ENCODE measurements at places on chromosomes 5 and 9.

DNA sequence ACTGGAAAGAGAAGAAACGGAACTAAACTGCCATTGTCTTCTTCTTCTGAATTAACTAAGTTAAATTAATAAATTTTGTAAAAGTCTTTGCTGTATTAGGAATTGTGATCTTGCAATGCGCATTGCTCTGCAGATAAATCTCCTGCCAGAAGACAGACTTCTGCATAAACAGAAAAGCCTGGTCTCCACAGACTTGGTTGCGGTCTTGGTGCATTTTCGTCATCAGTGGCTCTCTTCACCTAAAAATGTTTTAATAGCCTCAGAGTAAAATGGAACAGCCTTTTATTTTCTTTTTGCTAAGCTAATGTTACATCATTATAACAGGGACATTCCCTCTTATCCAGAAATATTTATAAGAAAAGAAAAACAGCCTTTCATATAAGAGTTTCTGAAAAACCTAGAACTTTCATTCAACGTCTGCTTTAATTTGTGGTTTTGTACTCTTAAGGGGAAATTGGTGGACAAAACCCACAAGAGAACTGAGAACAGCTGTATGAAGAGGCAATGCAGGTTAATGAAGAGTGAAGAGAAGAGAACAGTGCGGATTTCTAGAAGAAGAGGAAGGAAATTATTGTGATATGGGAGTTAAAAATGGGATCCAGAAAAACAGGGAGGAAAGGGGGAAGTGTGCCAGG lies 10.1 kb downstream of the IFNA5 start:
- DNase-seq, result no peak

GRCh38 chr5:65290677-65291076 lies 191.0 kb downstream of the ADAMTS6 start:
- peak; percentile 18 for DNase-seq

DNA sequence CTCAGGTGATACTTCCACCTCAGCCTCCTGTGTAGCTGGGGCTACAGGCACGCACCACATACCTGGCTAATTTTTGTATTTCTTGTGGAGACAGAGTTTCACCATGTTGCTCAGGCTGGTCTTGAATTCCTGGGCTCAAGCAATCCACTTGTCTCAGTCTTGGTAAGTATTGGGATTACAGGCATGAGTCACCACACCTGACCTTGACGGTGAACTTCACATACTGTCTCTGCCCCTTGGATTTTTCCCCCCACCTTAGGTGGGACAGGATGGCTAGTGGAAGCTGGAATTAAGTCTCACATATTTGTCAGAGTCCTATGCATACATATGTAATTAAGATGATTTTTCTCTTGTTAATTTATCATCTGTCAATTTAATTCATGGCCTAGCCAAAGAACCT lies 20.9 kb upstream of the RFK start:
- no peak for DNase-seq

- DNase-seq, result no peak
Measured at GRCh38 chr9:134723491-134724190, 82.0 kb downstream of the COL5A1 start.

DNA sequence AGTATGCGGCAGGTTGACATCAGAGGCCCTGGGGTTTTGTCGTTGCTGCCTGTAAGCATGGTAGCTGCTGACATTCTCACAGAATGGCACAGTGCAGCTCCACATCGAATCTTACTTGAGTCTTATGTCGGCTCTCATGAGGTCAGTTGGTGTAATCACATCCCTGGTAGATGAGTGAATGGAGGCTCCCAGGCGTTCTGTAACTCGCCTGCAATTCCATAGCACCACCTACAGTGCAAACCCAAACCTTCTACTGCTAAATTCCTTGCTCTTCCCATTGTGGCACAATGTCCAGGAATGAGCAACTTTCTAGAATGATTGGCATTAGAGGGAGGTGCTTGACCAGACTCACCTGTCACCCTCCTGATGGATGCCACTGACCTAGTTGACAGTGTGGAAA lies 578.4 kb downstream of the CCDC171 start:
- DNase-seq, result peak; percentile 75

GRCh38 chr9:89154218-89154617 lies 24.4 kb downstream of the SHC3 start:
- no peak for DNase-seq

GRCh38 chr5:134018154-134018985 lies 13.6 kb upstream of the VDAC1 start:
- DNase-seq, result no peak

DNA sequence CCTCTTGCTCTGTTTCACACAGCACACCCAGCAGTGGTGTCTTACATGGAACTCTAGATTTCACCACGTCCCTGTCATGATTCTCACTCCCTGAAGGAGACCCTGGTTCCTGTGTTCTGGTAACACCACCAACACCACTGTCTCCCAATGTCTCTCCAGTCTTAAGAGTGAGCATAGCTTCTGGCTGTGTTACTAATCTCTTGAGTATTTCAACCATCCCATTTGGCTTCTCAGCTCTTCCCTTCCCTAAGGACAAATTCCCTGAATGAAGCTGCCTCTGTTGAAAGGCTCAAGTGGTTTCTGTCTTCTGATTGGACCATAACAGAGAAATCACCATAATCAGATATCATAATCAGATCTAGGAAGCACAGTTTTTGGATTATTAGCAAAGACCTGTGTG lies 311.8 kb downstream of the DNAH5 start:
- peak; percentile 34 for DNase-seq

DNA sequence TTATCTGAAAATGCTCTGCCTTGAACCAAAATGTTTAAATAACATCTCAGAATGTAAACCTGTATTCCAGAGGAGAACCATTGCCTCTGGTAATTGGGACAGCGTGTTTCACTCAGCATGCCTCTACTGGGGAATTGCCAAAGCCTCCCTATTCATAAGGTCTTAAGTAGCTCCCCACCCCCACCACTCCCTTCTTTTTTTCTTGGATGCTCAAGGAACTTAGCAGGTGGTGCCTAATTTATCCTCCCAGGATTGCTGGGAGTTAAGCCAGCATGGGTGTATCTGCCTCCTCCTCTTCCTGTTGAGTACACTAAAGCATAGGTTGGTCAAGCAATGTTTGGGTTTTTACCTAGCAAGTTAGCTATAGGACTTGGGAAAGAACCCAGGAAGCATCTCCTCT lies 220.2 kb downstream of the DMAC1 start:
- peak; percentile 46 for DNase-seq

DNA sequence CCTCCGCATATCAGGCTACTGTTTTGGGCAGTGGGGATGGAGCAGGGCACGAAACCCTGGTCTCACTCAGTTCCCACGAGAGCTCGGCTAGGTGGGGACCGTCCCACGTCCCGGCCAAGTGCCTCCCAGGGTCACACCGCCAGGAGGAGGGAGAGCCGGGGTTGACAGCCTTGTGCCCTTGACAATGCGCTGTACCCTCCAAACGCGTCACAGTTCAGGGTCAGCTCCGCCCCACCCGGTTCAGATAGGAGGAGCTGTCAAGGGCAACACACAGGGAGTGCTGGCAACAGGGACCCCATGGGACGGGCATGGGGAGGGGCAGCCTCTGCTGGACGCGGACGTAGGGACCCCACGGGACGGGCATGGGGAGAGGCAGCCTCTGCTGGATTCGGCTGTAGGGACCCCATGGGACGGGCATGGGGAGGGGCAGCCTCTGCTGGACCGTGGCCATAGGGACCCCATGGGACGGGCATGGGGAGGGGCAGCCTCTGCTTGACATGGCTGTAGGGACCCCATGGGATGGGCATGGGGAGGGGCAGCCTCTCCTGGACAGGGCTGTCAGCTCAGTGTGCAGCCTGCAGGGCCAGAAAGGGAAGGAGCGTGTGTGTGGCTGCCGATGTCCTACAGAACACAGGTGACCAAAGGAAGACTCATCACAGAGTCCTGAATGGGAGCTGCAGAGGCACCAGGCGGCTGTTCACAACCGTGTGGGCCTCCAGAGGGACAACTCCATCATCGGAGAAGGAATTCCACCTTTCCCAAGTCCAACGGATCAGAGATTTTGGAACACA lies 29.4 kb downstream of the PNPLA7 start:
- no peak for DNase-seq

DNA sequence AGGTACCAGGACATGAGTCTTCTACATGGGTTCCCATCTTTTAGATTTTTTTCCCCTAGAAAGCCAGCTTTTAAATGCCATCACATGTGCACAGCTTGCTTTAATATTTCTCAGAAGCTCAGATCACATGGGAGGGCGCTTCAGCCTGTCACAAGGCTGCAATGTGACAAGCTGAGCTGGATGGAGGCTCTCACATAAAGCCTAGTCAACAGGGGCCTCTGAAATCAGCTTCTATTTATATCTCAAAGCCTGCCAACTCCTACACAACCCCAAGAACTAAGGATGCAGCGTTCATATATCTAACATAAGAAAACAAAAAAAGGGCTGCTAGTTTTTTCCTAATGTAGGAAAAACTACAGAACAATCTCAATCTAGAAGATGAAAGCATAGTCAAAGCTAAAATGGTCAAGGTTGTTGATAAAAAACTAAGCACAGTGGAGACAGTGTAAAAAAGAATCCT lies 2.3 kb downstream of the ZFAND5 start:
- DNase-seq, result peak; percentile 63

DNA sequence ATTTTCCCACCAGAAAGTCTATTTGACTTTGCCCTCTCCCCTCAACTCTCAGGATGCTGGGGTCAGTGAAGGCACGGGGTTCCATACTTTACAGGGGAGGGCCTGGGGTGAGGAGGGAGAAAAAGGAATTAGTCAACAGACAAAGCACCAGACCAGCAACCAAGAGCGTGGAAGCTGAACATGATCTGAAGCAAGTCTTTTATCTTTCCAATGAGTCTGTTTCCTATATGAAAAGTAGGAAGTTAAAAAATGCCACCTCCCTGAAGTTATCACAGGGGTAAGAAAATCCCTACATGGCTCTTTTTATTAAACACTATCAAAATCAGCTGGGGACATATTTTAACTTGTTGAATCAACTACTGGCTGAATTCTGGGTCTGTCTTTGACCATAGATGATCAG lies 337.0 kb downstream of the TRPM3 start:
- DNase-seq, result no peak

GRCh38 chr5:140106101-140106500 lies 7.8 kb upstream of the PURA start:
- no peak for DNase-seq

DNA sequence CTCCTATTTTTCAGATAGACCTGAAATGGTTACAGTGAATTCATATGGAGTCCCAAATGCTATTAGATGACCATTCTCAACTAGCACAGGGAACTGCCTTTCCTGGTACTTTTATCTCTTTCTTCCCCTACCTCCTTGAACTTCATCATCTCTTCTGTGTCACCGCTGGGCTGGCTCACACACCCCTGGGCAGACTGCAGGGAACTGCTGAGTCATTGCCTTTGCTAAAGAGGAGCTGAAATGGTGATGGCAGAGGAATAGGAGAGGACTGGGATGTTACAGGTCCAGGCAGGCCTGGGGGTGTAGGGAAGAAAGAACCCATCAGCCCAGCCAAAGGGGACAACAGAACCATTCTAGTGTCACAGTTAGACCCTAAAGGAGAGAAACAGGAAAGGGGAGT lies 322.3 kb downstream of the ASTN2 start:
- peak; percentile 58 for DNase-seq

GRCh38 chr5:107590686-107591085 lies 80.1 kb downstream of the EFNA5 start:
- DNase-seq, result no peak

- peak; percentile 51 for DNase-seq
Measured at GRCh38 chr9:71858812-71859211, 52.2 kb downstream of the ABHD17B start.

All from fibroblast of upper back skin (primary cell).